ENCODE measurements at places on chromosomes 5 and 9.

- no peak for DNase-seq
These were observed 822 bp upstream of the TNIP1 start for GRCh38 chr5:151081431-151082281.

GRCh38 chr5:121726991-121727390 is 124.7 kb upstream of the FTMT start:
- DNase-seq, result no peak

DNA sequence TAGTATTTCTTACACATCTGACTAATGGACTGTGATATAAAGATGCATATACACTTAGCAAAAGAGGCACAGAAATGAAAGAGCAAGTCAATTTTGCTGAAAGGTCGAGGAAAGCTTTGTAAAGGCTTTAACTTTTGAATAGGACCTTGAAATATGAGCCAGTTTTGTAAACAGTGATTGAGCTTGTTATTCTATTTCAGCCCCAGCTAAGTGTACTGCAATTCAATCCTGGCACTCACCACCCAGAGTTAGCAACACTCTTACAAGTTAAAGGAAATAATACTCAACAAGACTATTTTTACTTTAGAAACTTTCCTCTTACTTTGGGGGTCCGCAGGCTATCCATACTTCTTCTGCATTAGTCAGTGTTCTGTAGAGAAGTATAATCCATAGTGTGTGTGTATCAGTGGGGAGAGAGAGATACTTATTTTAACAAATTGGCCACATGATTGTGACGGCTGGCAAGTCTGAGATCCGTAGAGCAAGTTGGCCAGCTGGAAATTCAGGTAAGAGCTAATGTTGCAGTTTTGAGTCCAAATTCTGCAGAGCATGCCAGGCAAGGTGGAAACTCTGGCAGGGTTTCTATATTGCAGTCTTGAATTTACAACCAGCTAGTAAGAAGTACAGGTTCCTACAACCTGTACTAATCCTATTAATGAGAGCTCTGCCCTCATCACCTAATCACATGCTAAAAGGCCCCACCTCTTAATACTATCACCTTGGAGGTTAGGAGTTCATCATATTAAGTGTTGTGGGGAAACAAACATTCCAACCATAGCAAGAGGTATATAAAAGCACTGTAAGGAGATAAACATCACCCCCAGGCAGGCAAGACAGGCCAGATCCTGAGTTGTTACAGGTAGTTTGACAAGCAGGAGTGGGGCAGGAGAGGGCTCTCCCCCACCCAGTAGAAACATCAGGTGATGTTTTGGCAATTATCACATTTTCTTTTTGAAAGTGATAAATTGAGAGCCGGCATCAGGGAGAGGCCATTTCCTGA is 33.6 kb downstream of the IL7R start:
- no peak for DNase-seq

GRCh38 chr5:139147483-139148087 is 50.6 kb downstream of the SIL1 start:
- DNase-seq, result no peak

DNA sequence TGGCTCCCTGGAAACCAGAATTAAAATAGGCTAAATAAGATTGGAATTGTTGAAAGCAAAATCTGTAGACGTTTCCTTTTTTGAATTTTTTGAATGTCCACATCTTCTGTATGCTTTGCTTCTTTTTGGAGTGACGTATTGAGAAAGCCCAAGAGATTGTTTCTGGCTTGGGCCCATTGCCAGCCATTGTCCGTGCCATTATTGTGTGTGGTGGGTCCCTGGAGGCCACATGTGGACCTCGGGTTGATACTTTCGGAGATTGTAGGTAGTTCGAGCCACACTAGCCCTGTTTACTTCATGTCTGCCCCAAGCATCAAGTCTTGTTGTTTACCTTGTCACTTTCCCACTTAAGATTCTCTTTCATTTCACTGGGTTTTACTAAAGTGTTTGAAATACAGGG is 106.0 kb downstream of the PALM2AKAP2 start:
- no peak for DNase-seq

- DNase-seq, result no peak
These were observed 260.3 kb upstream of the TNC start for GRCh38 chr9:115378241-115378640.

GRCh38 chr5:120761986-120762385 is 297.9 kb downstream of the PRR16 start:
- no peak for DNase-seq

GRCh38 chr9:129182122-129182521 is 4.1 kb upstream of the IER5L start:
- no peak for DNase-seq

DNA sequence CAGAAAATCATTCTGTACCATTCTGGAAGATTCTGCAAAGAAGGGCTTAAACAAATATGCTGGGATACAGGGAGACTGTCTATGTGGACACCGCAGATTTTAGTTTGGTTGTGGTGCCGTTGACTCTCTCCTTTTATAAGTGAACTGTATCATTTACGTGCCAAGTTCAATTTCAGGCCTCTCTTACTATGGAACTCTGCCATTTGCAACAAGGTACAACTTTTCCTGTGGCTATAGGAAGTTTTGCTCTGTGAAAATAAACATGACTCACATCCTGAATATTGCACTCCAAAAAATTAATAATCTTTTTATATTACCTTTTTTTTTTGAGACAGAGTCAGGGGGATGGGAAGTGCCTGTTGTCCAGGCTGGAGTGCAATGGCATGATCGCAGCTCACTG is 29.7 kb upstream of the CSNK1G3 start:
- no peak for DNase-seq

DNA sequence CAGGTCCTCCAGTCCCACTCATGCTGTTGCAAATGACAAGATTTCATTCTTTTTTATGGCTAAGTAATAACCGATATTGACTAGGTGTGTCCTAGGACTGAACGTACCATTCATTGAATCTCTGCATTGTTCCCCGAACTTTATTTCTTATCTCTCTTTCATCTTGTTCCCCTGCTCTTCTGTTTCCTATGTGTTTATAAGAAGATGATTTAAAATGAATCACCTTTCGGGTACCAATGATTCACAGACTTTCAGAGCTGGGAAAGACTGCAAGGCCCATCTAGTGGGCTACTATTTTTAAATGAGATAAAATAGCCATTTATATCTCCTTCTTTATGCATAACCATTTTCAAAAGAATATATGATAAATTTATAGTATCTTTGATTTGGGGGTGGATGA is 133.0 kb downstream of the CDH18 start:
- DNase-seq, result no peak

- no peak for DNase-seq
These were observed 20.7 kb upstream of the XPA start for GRCh38 chr9:97717866-97718265.

GRCh38 chr5:124735169-124735858 is 11.1 kb downstream of the ZNF608 start:
- peak; percentile 89 for DNase-seq

DNA sequence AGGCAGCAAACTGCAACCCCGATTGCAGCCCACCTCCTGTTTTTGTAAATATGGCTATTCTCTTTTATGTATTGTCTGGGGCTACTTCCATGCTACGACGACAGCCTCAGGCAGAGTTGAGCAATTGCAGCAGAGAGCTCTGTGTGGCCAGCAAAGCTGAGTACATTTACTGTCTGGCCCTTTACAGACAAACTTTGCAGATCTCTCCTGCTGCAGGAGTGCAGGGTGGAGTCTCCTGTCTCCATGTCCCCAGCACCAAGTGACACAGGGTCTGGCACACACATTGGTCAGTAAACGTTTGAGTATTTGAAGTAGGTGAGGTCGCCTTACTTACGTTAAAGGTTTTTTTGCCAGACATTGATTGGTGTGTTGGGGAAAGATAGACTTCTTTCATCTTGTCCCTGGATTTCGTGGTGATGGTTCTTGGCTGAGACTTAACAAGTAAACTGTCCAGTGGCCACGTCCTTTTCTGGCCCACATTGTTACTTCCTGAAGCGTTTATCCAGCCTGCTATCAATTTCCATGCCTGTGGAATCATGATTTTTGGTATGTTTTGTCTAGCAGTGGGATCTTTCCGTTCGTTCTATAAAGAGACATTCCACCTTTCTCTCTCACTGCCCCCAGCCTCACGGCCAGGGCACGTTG is 27.2 kb downstream of the PRRC2B start:
- DNase-seq, result peak; percentile 35

GRCh38 chr5:81748556-81748955 is 2.3 kb downstream of the SSBP2 start:
- no peak for DNase-seq

DNA sequence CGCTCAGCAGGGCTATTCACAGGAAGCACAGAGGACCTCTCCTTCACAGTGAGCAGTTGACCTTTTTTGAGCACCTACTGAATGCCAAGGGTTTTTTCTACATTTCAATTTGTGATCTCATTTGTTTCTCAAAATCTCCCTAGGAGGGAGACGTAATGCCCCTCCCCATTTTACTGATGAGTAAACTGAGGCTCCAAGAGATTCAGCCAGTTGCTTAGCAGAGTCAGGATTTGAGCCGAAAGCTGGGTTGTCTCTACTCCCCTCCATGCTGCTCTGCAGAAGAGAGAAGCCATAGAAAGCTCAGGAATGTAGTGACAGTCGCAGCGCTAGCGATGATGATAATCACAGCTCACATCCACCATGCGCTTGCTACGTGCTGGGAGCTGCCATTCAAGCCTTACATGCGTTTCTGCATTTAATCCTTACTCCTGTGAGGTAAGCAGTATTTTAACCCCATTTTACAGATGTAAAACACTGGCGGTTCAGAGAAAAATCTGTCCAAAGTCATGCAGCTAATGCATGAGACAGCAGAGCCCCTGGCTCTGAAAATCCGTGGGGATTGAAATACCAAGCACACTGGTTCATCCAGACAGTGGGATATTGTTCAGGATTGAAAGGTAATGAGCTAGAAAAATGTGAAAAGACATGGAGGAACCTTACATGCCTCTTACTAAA is 33.8 kb downstream of the ERGIC1 start:
- no peak for DNase-seq

DNA sequence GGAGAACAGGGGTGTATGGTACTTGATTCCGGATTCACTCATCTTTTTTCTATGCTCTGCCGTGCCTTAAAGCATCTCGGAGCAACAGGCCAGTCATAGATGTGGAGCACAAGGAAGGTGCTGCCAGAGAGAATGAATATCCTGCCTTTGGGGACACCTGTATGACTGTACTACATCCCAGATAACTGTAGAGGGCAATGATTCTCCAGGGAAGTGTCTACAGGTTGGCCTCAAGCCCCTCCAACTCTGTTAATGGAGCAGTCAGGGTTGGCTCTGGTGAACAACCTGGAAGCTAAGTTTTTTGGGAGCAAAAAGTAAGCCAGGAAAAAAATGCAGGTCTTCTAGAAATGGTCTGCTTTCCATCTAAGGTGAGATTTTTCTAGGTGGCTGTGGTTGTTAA is 71.0 kb downstream of the NREP start:
- DNase-seq, result no peak

- no peak for DNase-seq
These were observed 42.8 kb downstream of the NEURL1B start for GRCh38 chr5:172683645-172684471.

DNA sequence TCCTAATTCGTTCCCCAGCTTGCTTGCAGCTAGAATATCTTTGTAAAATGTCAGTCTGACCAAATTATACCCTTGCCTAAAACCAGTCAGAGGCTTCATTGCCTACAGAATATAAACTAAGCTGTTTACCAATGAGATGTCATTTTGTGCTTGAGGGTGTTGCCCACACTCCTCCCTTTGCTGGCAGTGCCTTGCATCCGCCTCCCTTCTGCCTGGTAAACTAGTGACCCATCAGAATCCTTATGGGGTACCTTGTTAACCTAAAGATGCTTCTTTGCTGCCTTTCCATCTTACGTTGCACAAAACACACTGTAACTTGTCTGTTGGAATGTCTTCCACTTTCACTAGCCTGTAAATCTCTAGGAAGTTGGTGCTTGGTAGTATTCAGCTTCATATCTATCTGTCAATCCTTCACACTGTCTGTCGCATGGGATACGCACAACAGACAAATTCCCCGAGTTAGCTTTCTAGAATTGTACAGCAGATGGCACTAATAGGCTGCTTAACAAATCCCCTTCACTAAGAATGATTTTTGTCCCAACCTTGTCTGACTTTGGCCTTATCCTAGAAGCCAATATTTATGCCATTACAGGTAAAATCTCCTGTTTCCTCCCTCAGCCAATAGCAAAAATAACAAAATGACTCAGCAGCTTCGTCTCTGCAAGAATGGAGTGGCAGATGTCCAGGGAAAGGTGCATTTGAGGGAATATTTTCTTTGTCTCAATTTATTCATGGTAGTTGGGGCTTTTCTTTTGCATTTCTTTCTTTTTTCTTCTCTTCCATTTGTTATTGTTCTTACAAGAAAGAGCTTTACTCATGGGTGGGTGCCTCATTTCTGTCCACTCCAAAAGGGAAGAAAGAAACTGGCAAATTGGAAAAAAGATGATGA is 3.0 kb downstream of the NUDT2 start:
- no peak for DNase-seq

GRCh38 chr9:135326141-135326540 is 153.4 kb upstream of the PPP1R26 start:
- DNase-seq, result no peak

GRCh38 chr5:168317521-168318147 is 26.2 kb downstream of the WWC1 start:
- no peak for DNase-seq

DNA sequence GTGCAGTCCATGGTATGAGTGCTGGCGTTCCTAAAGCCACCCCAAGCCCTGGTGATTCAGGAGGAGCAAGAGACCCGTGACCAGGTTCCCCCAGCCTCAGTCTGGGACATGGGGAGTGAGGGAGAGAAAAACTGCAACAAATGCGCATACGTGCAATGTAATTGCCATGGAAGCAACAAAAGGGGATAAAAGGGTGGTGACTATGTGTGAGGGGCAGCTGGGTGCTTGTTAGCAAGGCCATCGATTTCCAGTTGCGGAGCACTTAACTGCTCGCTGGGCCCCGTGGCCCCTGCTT is 709 bp upstream of the SH3PXD2B start:
- no peak for DNase-seq

- DNase-seq, result no peak
These were observed 79.3 kb upstream of the SH3PXD2B start for GRCh38 chr5:172533399-172534228.

- DNase-seq, result no peak
These were observed 118.0 kb downstream of the ESM1 start for GRCh38 chr5:54867310-54867944.

- DNase-seq, result no peak
These were observed 42.3 kb upstream of the MUSK start for GRCh38 chr9:110626101-110626829.

GRCh38 chr9:31321256-31321655 is 1063.2 kb upstream of the ACO1 start:
- DNase-seq, result no peak

DNA sequence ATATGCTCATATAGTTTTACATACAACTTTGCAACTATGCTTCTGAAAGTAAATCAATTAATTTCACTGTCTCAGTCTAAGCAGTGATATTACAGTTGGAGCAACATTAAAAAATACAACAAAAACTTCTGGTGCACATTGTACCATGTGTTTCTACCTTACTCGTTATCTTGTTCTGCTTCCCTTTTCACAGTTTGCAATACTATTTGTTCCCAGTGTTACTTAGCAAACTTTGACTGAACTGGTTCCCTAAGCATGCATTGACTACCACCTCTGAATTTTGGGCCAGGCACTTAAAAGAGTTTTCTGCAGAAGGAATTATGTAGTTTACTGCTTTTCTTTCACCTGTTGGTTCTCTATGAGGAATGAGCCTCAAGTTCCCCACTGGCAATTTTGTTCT is 152.7 kb downstream of the SEC61B start:
- DNase-seq, result no peak

- no peak for DNase-seq
These were observed 23.4 kb downstream of the PROP1 start for GRCh38 chr5:177972613-177973012.

Measured in glutamatergic neuron (in vitro differentiated cells).